Chondrocyte (in vitro differentiated cells): ENCODE measurements at places on chromosomes 13 and 19. TPM values are rescaled to one million over a fixed set of nuclear protein-coding genes. Genes with fewer than 3 reads are reported as not detected.

PLVAP gene
- total RNA-seq: 0.22 to 0.44 TPM in 2 of 3 replicates, not detected in the other

CCDC70 gene
- total RNA-seq: not detected in 3 replicates

DNA sequence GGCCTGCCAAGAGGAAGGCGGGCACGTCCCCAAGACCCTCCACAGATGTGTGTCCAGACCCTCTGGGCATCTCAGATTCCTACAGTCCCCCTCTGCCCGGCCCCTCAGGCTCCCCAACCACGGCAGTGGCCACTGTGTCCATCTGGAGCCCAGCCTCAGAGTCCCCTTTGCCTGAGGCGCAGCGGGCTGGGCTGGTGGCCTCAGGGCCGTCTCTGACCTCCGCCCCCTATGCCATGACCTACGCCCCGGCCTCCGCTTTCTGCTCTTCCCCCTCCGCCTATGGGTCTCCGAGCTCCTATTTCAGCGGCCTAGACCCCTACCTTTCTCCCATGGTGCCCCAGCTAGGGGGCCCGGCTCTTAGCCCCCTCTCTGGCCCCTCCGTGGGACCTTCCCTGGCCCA lies 17.7 kb downstream of the CRX start:
- DNase-seq: no peak

DNA sequence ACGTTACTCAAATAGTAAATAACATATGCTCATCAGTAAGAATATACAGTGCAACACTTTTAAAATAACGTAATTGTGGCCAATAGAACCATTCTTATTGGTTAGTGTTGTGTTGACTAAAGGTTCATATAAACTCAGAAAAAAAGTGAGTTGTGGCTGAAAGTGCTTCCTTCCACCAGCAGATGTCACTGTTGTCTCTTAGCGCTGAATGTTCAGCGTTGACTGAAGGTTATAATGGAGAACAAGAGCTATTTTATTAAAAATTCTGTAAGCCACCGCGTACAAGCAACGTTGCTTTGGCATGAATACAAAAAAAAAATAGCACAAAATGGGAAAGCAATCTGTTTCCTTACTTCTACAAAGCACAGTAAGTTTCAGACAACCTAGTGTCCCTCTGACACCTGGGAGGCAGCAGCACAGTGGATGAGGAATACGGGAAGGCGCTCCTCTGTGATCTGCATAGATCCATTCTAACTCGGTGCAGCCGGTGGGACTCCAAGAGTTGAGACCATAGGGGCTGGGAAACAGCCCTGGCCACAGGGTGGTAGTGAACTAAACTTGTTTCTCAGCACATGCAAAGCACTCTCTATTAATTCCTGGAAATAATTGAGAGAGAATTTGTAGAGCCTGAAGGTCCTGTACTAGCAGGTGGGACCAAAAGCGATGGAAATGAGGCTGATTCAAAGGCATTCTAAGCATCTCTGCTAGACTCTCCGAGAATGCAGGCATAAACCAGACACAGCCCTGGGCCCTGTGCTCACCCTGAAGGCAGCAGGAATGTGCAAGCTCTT lies 23.9 kb upstream of the OXGR1 start:
- DNase-seq: no peak

- DNase-seq: no peak
These were observed 111.8 kb upstream of the PABPC3 start for GRCh38 chr13:24984134-24984533.

DNA sequence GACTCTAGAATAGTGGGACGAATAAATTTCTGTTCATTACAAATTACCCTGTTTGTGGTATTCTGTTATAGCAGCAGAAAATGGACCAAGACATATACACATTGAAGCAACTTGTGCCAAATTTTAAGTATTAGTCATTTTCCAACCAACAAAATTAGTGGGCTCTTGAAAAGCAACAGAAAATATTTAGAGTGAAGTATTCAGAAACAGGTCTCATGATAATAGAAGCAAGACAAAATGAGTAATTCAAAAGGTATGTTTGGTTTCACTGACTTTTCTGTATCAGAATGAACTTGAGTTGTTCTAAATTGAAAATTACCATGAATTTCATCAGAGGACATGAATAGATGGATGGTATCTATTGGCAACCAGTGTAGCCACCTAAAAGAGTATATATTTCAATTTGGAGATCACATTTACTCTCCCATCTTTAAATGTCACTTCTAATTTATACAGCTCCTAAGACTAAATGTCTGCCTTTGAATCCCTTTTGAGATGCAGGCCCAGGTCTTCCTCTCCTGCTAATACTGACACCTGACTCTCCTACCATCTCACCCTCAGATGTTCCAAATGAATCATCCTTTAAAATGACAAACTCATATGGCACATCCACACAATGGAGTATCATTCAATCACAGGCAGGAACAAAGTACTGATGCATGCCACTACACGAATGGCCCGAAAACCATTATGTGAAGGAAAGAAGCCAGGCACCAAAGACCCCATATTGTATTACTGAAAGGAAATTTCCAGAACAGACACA lies 40.7 kb upstream of the DOCK9 start:
- DNase-seq: no peak

- DNase-seq: no peak
These were observed 49.6 kb downstream of the ABCC4 start for GRCh38 chr13:95251641-95252040.

ZNF865 gene
- 16.1 to 18.1 TPM (median 16.4 TPM) in 3 replicates for total RNA-seq

GAS6 gene
- 83.7 to 113 TPM (median 111 TPM) in 3 replicates for total RNA-seq

- no peak for DNase-seq
These were observed 709 bp downstream of the N4BP2L1 start for GRCh38 chr13:32426990-32427851.

DNA sequence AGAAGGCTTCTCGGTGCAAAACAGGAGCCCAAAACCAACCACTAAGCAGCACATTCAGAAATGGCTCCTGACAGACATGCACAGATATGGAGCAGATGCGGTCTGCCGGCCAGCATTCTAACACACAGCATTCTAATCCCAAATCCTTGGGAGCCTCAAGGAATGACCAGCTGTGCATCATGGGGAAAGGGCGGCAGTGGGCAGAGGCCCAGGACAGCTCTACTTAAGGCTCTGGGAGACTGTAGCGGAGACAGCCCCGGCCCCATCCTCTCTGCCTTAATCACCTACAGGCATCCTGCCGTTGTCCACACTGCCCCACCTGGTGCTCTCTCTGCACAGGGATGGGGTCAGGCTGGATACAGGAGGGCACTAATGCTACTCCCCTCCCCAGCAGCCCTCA lies 1016.0 kb downstream of the UQCRFS1 start:
- DNase-seq: no peak

CHAF1A gene
- 6.6 to 20.5 TPM (median 7.1 TPM) in 3 replicates for total RNA-seq

EDDM13 gene
- total RNA-seq: not detected in 3 replicates
